ENCODE measurements at places on chromosomes 6 and 20.

DNA sequence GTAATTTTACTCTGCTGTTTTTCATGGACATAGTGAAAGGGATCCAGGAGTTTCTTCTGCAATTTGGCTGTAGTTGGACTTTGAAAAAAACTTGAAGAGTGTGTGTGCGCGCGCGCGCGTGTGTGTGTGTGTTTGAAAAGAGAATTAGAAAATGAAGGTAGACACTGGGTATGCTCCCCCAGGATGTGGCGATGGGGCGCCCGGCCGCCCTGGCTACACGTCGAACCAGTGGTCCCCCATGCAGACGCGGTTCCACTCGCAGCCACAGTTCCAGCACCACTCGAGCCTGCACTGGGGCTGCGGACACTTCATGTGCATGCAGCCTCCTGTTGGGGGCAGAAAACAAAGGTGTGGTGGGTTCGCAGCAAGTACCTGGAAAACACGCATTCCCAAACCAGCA is 76.0 kb upstream of the AGPAT4 start:
- DNase-seq, result no peak

- no peak for DNase-seq
Observed at GRCh38 chr20:60206259-60206658, 248.0 kb downstream of the CDH26 start.

DNA sequence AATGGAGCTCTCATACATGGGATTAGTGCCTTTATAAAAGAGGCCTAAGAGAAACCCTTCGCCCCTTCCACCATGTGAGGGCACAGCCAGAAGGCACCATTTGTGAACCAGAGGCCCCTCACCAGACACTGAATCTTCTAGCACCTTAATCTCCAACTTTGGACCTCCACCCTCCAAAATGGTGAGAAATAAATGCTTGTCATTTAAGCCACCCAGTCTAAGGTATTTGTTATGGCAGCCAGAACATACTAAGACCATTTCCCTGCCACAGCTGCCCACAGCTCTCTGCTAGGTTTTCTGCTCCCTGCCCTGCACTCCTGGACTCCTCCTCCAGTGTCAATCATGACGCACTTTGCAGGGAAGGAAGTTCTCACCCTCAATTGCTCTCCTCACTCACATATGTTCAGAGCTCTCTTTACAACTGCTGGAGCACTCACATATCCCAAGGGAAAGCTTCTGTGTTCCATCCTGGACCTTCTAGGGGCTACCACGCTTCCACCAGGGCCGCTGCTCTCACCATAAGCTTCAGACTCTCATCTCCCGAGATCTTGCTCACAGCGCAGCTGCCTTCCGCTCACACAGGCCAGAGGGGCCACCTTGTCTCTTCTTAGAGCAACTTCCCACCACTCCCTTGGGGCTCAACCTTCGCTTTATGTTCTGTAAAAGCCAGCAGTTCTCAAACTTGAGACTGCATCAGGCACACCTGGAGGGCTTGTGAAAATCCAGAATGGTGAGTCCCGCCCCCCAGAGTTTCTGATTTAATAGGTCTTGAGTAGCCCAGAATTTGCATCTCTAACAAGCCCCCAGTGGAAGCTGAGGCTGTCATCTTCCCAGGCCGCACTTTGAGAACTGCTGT is 1.6 kb upstream of the LY86 start:
- no peak for DNase-seq

- DNase-seq, result no peak
Observed at GRCh38 chr6:140576004-140576555, 1201.6 kb upstream of the CITED2 start.

DNA sequence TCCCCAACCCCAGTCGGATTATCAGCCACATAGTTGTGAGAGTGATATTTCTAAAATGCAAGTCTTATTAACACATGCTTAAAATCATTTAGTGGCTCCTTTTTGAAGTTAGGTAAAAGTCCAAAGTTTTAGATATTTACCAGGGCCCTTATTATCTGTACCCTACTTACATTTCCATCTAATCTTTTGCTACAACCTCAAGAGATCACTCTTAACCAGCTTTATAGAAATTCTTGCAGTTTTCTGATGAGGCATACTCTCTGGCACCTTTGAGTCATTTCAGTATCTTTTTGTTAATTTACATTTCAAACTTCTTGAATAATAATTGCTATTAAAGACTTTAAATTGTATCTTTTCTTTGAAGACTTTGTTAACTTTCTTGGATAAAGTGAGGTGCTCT is 453.3 kb downstream of the RFPL4B start:
- DNase-seq, result no peak

- DNase-seq, result no peak
Observed at GRCh38 chr6:85792254-85792653, 149.6 kb upstream of the SYNCRIP start.

GRCh38 chr6:90273863-90274262 is 22.8 kb downstream of the BACH2 start:
- DNase-seq, result no peak

DNA sequence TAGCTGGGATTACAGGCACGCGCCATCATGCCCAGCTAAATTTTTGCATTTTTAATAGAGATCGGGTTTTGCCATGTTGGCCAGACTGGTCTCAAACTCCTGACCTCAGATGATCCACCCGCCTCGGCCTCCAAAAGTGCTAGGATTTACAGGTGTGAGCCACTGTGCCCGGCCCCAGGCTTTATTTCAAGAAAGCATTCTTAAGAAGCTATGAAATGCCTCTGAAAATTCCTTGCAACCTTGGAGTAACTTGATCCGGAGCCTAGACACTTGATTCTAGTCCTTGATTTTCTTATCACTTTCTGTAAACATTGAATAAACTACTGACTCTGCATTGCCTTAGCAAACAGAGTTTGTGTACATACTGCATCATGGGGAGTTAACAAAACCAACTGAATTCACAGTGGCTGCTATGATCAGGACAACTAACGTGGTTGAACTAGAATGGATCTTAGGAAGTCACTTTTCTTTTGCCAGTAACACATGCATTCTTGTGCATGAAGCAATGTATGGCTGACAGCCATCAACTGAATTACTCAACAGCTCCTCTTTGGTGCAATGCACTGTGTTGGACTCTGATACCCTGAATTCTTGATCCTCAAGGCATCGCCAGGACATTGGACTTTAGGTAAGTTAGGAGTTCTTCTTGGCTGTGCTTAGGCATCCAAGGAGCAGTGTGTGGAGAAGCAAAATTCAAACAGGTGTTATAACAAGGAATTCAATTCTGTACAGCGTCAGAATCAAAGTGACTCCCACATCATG is 102.8 kb upstream of the TMEM170B start:
- no peak for DNase-seq

DNA sequence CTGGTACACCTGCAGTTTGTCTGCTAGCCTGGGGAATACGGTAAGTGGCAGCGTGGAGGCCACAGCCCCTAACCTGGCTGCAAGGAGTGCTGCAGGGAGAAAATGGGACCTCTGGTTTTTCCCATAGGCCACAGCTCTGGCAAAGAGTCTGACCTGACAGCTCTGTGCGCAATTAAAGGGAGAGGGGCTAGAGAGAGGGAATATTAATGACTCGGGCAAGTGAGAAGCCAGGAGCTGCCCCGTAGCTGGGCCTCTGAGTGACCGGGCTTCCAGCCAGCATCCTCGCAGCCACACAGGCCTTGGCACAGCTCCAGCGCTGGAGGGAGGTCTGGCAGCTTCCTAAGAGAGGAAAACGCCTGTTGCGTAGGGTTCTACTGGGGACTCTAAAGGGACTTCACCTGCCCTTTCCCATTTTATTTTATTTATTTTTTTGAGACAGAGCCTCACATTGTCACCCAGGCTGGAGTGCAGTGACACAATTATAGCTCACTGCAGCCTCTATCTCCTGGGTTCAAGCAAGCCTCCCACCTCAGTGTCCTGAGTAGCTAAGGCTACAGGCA is 18.2 kb upstream of the OCSTAMP start:
- DNase-seq, result no peak

GRCh38 chr6:167833396-167833763 is 6.7 kb downstream of the AFDN start:
- no peak for DNase-seq

DNA sequence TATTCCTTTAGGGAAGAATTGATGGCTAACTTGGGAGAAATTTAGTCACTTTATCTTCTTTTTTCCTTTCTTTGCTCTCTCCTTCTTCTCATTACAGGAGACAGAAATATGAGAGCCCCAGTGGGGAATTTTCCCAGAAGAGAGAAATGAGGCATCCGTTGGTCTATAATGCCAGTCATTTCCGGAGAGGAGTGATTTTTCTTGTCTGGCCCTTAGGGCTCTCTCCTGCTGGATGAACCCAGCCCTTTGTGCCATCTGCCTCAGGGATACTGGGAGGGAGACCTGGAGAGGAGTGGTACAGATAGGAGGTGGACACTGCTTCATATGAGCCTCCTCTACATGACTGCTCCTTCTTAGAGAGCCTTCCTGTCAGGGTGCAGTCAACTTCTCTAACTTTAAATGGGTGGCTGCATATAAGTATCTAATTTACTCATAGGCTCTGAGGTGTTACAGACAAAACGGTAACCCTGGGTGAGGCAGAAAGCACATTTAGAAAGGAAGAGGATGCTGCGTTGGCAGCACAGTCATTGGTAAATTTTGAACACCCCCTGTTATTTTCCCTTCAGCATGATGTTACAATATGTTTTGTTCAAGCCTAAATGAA is 21.9 kb downstream of the RIMS1 start:
- no peak for DNase-seq

DNA sequence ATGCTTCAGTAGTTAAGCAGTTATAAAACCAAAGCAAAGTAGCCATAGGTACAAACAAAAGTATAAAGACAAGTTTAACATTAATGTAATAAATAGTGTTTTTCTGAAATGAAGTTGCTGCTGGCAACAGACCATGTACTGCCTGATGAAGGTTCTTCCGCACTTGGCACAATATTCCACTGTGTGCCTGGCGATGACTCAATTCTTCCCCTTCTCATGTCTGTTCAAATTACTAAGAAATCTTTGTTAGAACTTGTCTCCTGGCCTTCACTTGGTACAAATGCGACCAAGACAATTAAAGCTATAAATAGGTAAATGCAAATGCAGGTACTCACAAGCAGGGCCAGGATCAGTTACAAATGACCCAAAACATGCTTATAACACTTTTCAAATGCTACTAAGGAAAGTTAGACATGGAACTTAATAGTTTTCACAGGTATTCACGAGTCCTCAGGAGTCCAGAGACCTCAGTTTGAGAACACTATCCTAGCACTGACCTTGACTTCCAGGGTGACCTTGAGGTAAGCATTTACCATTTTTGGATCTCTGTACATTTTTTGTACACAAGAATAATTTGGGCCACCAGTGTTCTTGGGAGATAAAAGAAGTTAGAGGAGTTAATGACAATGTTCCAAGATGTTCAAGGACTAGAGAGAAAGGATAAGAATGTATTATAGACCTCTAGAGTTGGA is 8.1 kb upstream of the DDR1 start:
- no peak for DNase-seq

DNA sequence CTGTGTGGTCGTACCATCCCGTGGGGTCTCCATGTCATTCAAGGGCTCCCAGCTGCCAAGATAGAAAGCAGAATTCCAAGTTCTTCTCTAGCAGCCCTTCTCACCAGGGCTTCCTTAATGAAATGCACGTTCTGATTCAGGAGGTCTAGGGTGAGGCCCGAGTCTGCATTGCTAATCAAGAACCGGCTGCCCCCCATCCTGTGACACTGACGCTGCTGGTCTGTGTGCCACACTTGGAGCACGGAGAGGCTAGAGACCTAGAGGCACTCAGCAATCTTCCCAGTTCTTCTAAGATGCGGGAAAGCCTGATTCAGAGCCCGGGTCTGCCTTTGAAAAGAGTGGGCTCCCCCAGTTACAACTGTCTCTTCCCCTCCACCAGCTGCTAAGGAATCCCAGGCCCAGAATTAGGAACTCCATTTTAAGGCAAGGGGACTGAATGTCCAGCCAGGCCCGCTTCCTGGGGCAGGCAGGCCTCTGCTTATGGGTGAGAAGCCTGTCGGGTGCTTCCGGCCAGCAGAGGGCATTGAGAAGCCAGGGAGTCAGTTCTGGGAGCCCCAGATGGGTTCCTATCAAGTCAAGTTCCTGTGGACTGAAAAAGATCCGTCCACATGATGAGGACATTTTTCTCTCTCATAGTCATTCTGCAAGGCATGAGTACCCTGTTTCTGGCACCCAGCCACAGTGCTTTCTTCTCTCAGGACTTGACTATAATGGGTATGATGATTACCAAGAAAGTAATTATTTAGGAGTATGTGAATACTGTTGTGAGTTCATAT is 69.8 kb upstream of the RIN2 start:
- no peak for DNase-seq

DNA sequence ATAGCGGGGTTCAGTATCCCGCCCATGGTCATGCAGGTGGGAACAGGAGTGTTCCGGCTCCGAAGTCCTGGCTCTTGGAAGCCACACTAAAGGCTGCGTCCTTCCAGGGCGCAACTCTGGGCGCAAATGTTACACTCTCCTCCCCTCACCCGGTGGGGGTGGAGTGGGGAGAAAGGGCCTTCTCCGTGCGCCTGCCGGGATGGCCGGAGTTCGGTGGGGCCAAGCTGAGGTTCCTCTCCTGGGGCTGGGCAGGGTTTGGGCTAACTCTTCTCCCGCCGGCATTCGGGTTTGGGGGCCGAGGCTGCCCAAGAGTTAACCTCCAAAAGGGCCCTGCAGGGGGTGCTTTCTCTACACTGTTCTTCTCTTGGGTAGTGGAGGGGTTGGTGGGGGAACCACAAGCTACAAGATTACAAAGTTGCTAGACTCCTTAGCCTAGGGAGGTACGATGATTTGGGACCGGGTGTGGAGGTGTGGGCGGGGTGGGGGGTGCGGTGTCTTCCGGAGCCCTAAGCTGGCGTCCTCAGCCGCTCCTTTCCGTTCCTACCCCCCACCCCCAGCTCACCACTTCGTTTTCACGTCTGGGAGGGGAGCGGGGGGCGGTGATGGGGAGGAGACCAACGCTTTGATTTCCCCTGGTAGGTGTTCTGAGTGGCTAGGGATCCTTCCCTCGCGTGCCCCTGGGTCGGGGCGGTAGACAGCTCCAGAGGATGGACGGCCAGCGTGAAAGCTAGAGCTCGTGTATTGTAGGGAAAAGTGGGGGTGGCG is 12.3 kb downstream of the NRN1 start:
- peak; percentile 20 for DNase-seq

DNA sequence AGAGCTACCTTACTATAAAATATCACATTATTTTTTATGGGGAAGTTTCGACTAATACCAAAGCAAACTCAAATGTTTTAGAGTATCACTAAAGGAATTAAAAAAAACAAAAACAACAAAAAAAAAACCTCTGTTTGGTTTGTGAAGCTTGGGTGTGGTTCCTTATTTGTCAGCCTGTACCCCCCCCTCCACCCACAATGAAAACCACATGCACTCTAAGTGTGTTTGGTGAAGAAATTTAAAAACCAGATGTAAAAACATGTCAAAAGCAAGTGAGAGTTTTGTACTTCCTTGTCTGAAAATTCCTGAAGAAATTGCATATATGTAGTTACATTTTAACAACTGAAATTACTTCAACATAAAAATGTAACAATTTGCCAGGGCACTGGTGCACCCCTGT is 3.1 kb downstream of the STK38 start:
- peak; percentile 26 for DNase-seq

DNA sequence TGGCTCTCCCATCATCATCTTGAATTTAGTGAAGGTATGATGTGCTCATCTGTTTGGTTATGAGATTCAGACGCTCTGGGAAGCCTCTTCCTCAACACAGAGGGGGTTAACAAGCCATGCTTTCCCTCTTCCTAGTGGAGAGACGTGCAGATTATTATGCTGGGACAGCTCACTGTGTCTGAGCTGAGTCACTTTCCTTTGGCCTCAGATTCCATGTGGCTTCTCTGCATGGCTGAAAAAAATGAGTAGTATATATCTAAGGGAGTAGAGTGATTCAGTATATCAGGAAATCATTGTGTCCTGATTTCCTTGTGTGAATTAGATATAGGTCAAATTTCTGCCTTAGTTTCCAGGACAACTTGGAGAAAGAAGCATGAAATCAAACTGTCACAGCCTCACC is 52.6 kb downstream of the FIG4 start:
- no peak for DNase-seq

Measured in stimulated activated naive CD8-positive, alpha-beta T cell treated with anti-CD3 and anti-CD28 coated beads, Interleukin-15, amount 100 ng/mL, for 72 hours (primary cell).